GM23338 (cell line): ENCODE measurements at places on chromosomes 7 and 10. TPM values are rescaled to one million over a fixed set of nuclear protein-coding genes. Genes with fewer than 3 reads are reported as not detected.

Gene BAIAP2L1
- total RNA-seq, result 37.2 and 38.3 TPM in 2 replicates

Gene ARHGAP22
- 10.7 and 11.3 TPM in 2 replicates for total RNA-seq

Gene HOXA3
- not detected in 2 replicates for total RNA-seq

Gene EBLN1
- total RNA-seq, result not detected in 2 replicates

Gene SAP25
- 2.0 and 4.1 TPM in 2 replicates for total RNA-seq

Gene UTF1
- total RNA-seq, result 7.7 and 12.2 TPM in 2 replicates

Gene ORAI2
- 21.7 and 33.8 TPM in 2 replicates for total RNA-seq

Gene HOXA9
- total RNA-seq, result not detected in 2 replicates

Gene FAM25G
- total RNA-seq, result not detected in 2 replicates

Gene ASZ1
- not detected in 2 replicates for total RNA-seq
